ENCODE measurements at places on chromosomes 16 and 17.

DNA sequence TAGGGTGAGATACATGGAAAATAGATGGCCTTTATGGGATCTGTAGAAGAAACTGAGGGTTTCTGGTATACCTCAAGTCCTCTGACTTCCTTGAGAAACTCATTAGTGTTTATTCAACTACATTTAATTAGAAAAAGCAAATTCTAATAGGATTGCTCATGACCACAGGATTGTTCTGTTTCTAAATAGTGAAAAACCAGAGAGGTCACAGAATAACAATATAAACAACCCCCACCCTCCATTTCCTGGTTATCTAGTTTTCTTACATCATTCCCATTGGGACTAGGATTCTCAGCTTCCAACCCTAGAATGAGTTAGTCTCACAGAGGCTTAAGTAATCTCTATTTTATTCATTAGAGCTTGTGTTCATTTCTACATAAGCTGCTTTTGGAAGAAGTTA lies 30.0 kb downstream of the SF3B3 start:
- H3K27me3 ChIP-seq = no peaks in the 10 kb centered on the region
- H3K27ac ChIP-seq = no peak overlapping the region
- H3K4me1 ChIP-seq = no peaks in the 10 kb centered on the region
- no peak overlapping the region for H3K4me3 ChIP-seq
- peaks cover 51% of the 10 kb centered on the region for H3K36me3 ChIP-seq

GRCh38 chr16:21568502-21569189 lies 30.7 kb upstream of the METTL9 start:
- H3K27me3 ChIP-seq = no peaks in the 10 kb centered on the region
- H3K36me3 ChIP-seq = no peaks in the 10 kb centered on the region
- H3K27ac ChIP-seq = no peak overlapping the region
- no peak overlapping the region for H3K4me3 ChIP-seq
- DNase-seq = no peak
- no peaks in the 10 kb centered on the region for H3K4me1 ChIP-seq

DNA sequence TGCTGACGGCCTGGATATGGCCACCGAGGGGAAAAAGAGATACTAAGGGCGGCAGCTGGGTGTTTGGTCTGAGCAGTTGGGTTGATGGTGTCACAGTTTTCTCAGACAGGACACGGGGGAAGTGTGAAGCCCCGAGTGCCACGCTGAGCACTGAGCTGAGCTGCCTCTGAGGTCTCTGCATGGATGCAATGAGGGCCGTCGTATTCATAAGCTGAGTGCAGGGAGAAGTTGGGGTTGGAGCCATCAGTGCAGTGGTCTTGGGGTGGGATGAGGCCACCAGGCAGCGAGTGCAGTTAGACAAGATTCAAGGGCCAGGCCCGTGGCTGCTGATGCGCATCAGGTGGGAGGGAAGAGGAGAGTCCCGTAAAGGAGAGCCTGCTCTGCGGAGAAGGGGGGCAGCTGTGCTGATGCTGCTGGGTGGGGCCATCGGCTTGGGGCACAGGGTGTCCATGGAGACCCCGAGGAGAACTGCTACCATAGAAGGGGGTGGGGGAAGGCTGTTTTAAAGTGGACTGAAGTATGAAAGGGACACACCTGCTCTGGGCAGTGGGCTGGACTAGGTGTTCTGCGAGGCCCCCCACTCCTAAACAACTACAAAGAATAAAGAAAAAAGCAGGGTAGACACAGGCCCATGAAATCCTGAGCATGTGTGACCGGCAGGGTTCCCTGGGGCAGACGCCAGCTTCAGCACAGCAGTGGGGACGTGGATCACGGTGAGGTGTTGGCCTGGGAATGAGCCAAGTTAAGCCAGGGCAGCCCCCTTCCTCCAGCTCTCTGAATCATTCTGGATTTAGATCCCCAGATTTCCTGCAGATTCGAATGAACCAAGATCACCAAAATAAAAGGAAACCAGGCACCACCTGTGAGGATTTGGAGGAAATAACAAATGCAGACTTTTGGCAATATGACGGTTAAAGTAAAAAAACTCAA lies 19.7 kb downstream of the IL34 start:
- no peak overlapping the region for H3K27ac ChIP-seq
- no peaks in the 10 kb centered on the region for H3K36me3 ChIP-seq
- DNase-seq = no peak
- no peaks in the 10 kb centered on the region for H3K27me3 ChIP-seq

DNA sequence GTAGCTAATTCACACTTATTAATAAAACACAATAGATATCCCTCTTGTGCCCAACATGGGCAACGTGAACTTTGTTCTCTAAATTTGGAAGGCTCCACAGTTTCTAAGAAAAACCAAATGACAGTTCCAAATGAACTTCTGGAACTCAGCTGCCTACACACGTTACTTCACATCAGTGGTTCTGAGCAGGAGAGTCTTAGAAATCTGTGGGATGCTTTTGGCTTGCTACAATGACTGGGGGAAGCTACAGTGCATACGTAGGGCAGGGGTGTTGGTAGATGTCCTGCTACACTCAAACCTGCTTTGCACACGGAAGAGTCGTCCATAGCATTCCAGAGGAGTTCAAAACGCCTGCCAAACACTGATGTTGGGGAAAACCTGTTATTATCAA lies 8.0 kb downstream of the TXNDC11 start:
- H3K36me3 ChIP-seq = peaks cover 26% of the 10 kb centered on the region
- H3K27me3 ChIP-seq = no peaks in the 10 kb centered on the region
- peak; percentile 52 for DNase-seq
- H3K4me1 ChIP-seq = peaks cover 21% of the 10 kb centered on the region

DNA sequence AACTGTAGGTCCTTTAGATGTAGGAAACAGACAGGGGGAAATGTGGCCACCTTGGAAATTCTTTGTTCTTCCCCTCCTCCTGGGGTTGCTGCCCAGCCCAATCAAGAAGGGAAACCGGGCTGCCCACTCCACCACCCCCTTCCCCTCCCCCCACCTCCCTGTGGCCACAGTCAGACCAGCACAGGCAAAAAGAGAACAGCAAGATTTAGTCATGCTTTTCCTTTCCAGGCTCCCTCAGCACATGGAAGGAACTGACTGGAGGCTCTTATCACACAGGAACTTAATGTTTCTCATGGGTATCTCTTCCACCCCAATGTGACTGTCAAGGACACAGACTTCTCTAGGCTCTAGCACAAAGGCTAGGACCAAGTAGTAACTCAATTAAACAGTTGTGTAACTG lies 3.0 kb upstream of the CCL1 start:
- H3K27ac ChIP-seq = peak overlapping the region; percentile 87
- DNase-seq = peak; percentile 50
- no peaks in the 10 kb centered on the region for H3K27me3 ChIP-seq
- H3K4me1 ChIP-seq = peaks cover 97% of the 10 kb centered on the region

DNA sequence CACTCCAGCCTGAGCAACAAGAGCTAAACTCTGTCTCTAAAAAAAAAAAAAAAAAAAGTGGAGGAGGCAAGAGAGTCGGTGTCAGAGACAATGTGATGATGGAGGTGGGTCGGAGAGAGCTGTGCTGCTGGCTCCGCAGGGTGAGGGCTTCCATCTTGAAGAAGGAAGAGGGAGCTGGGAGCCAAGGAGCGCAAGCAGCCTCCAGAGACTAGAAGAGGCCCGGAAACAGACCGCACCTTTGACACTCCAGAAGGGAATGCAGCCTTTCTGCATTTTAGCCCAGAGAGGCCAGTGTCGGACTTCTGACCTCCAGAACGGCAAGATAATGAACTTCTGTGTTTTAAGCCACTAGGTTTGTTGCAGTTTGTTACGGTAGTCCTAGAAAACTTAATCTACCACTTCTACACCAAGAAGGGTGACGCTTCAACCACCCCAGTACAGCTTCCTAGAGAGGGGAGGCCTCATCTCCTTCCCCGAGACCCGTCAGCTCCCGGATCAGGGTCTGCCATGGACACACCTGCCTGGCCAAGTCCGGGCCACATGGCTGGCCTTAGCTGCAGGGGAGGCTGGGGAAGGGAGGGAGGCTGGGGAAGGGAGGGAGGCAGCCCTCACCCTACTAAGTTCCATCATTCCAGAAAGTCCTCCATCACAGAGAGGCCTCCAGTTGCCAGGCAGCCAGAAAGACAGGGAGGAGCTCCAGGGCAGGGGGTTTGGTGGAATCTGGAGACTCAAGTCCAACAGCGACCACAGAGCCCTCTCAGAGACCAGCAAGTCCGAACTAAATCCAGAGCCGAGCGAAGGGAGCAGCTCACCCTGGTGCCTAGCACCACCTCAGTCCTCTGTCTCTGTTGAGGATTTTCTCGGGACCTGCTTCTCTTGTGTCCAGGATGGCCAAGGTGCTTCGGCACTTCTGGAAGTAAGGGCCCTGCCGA lies 13.2 kb upstream of the RBFOX3 start:
- no peaks in the 10 kb centered on the region for H3K4me1 ChIP-seq
- no peak overlapping the region for H3K4me3 ChIP-seq
- no peaks in the 10 kb centered on the region for H3K36me3 ChIP-seq
- DNase-seq = no peak
- H3K27me3 ChIP-seq = peaks cover 91% of the 10 kb centered on the region

DNA sequence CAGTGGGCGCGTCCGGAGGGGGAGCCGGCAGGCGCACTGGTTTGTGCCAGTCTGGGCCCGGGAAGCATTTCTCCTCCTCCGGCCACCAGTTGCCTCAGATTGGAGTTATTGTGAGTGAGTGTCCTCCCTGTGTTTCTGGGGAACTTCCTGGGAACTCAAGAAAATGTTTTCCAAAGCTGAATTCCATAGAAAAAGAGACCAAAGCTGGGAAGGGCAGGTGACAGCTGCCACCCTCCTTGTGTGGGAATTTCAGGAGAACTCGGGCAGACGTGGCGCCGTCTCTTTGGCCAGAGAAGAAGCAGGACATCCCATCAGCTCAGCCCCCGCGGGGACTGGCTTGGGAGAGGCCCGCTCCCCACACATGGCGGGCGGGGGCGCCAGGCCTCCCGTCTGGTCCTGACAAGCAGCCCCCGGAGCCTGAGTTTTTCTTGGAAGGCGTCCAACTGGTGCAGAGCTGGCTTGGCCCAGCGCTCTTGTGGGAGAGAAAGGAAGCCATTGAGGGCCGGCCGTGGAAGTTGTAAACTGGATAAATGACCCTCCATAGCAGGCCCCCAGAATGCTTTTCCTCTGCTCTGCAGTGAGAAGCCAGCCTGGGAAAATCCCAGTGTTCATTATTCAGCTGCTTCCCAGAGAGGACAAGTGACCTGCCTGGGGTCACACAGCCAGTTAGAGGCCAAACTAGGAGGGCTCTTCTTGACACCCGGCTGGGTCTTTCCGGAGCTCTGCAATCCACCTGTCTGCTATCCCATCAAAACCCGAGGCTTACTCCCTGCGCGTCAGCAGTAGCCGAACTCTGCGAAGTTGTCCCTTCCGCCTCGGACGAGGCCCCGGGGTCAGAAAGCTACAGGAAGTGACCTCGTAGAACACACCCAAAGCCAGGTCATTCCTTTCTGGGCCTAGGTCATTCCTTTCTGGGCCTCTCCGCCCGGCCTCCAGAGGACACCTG lies 39.2 kb upstream of the GSE1 start:
- no peaks in the 10 kb centered on the region for H3K36me3 ChIP-seq
- no peak overlapping the region for H3K4me3 ChIP-seq
- H3K27ac ChIP-seq = no peak overlapping the region
- no peaks in the 10 kb centered on the region for H3K27me3 ChIP-seq

DNA sequence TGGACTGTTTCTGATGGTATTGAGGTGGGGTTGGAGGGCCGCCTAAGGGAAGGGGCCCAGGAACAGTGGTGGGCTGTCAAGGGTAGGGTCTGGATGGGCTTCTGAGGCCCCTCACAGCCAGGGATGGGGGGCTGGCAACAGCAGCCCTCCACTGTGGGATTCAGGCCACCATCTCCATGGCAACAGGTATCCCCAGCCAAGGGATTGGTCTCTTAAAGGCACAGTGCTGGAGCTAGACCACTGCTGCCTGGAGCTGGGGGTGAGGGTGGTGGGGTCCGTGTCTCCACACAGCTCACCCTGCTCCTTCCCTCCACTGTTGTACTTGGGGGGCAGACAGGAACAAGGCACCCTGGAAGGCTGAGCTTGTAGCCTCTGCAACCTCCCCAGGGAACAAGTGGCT lies 41.8 kb downstream of the PSME3IP1 start:
- H3K4me1 ChIP-seq = peaks cover 20% of the 10 kb centered on the region
- no peak overlapping the region for H3K4me3 ChIP-seq
- H3K27ac ChIP-seq = no peak overlapping the region
- DNase-seq = no peak
- H3K36me3 ChIP-seq = no peaks in the 10 kb centered on the region
- H3K27me3 ChIP-seq = no peaks in the 10 kb centered on the region

GRCh38 chr17:39484178-39484577 lies 22.9 kb downstream of the CDK12 start:
- no peaks in the 10 kb centered on the region for H3K4me1 ChIP-seq
- H3K27ac ChIP-seq = no peak overlapping the region
- H3K27me3 ChIP-seq = no peaks in the 10 kb centered on the region
- H3K36me3 ChIP-seq = no peaks in the 10 kb centered on the region
- no peak for DNase-seq
- no peak overlapping the region for H3K4me3 ChIP-seq

DNA sequence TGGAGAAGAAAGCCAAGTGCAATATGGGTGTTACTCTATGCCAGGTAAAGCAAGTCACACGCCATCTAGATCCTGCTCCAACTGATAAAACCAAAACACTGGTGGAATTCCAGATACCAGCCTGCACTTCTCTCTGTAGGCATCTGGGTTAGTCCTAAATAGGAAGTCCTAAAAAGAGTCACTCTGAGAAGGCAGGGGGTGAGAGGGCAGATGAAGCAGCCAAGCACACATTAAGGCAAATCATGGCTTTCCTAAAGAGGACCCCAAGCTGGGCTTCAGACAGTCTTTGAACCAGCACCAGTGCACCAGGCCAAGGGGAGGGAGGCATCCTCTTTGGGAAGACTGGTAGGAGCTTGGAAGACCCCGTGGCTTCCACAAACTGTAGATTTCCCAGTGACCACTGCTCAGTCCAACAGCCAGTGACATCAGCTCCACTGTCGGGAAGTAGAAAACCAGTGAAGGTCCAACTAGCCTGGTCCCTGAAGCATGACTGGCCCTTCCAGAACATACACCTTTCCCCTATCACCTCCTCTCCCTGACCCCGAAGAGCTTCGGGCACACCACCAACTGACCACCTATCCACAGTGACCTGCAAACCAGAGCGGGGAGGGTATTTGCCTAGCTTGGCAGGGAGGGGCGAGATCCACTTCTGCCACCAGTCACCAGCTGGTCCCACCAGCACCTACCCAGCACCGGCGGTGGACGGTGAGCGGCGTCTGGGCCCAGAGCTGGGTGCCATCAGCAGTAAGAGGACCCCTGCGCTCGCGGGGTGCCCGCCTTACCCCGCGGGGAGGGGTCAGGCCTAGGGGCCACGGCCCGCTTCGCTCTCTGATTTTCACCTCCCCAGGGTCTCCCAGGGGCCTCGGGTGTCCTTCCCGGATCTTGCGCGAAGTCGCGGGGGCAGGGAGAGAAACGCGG lies 1.0 kb downstream of the LITAF start:
- peaks cover 26% of the 10 kb centered on the region for H3K4me1 ChIP-seq
- H3K27ac ChIP-seq = peak overlapping the region; percentile 73
- no peaks in the 10 kb centered on the region for H3K27me3 ChIP-seq
- peak; percentile 20 for DNase-seq
- 0 out of 2 replicates have a peak, but pooled peaks cover 2% of the 10 kb centered on the region for H3K36me3 ChIP-seq

DNA sequence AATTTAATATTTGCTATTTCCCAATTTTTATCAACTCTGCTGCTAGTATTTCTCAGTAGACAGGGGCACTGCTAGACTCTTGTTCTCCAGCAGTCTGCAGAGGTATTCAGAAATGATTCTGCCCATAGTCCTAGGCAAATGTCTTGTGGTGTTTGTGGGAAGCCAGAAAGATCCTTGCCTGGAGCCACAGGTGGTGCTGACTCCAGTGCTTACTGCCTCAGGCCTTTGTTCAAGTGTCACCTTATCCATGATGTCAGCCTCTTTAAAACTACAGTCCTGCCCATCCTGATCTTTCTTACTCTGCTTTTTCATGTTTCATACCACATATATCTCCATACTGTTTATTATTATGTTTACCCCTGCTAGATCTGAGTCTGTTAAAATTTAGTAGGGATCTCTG lies 26.5 kb downstream of the ZSWIM7 start:
- H3K27me3 ChIP-seq = no peaks in the 10 kb centered on the region
- DNase-seq = no peak
- no peak overlapping the region for H3K27ac ChIP-seq
- no peak overlapping the region for H3K4me3 ChIP-seq
- no peaks in the 10 kb centered on the region for H3K36me3 ChIP-seq

Measured in MM.1S (cell line).